ENCODE measurements at places on chromosomes 5 and 9.

- no peak for DNase-seq
Observed at GRCh38 chr9:111148052-111149017, 110.1 kb upstream of the LPAR1 start.

DNA sequence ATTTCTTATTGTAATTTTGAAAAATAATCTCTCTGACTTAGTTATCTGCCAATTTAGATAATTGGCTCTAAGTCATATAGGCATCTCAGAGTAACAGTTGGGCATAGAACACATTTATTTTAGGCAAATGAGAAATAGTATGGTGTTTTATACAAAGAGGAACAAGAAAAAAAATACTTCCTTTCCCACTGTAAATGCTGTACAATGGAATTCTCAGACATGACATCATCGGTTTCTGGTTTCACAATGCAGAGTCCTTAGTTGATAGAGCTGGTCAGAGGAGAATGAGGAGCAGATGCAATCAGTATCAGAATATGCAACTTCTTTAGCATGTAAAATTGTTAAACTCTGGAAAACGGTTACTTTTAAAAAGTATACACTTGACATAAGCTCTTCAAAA lies 49.4 kb downstream of the PLK2 start:
- no peak for DNase-seq

DNA sequence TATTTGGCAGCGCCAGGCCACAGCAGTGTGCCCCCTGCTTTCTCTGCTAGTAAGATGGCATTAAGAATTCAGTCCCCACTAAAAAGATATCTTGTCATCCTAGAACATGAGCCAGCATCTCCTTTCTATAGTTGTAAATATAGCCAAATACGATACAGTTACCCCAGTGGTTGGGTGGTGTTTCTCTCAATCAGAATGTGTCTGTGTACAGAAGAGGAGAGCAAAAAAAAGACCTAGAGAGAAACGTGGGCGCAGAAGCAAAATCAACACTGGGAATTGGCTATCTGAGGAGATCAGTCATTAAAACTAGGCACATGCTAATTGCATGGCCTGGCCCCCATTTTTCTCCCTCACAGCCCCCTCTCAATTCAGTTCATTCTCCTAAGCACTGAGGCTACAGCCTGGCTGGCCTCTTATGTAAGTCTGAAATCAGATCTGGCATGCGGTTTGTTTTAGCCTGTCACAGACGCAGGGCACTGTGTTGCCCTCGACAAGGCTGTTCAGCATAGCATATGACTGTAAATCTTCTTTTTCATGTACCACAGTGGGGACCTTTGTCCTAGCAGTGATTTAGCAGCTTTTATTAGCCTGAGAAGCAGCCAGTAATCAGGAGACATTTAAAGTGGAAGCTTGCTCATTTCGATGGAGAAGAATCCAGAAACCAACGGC lies 57.8 kb downstream of the RORB start:
- DNase-seq: no peak

GRCh38 chr9:92655896-92656536 lies 13.9 kb downstream of the IPPK start:
- no peak for DNase-seq

DNA sequence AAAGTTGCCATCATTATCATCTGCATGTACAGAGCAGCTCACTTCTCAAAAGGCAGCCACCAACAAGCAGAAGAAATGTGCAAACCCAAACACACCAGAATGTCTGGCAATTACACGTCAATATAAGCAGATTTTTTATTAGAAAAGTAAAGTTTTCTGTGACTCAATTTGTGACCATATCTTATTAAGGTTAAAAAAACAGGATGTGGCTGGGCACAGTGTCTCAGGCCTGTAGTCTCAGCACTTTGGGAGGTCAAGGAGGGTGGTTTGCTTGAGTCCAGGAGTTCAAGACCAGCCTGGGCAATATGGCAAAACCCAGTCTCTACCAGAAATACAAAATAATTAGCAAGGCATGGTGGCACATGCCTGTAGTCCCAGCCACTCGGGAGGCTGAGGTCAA lies 176.7 kb downstream of the FANCC start:
- no peak for DNase-seq

DNA sequence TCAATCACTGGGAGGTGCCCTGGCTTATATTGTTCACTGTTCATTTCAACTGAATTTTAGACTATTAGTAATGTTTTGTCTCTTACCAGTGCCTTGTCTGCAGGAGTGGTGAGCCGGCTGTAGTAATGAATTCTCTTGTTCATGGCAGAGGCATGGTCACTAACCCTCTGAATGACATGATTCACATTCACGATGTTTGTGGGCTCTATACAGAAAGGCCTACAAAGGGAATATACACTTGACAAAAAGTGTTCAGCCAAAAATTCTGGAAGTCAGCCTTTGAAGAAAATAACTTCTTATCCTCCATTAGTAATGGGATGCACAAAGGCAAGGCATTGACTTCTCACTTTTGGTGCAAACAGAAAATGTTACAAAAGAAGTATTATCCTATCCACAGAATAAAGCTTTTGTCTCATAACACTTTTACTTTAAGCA lies 39.6 kb downstream of the SLC38A9 start:
- no peak for DNase-seq

DNA sequence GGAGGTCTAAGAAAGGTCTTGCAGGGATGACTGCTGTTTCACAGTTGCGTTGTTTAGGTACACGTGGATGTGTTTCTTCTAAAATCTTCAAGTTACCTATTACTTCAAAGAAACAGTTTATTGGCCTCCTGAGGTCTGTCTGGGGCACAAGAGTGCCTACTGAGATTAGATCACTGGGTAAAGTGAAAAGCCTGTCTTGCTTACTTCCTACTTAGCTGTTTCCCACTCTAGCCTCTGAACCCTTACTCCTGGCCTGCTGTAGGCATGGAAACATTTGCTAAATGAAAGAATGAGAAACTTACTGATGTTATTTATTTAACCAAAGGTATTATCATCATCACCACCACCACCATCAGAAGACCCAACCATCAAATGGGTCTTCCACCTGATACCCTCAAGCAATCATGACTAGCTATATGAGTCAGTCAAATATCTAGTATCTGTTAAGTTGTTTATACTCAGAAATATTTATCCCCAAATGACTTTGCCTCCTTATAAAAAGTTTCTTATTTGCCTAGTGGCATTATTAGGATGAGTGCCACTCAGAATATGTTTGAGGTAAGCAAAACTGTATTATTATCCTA lies 92.5 kb downstream of the ELAVL2 start:
- no peak for DNase-seq

GRCh38 chr5:102231693-102232619 lies 64.1 kb downstream of the SLCO4C1 start:
- no peak for DNase-seq

DNA sequence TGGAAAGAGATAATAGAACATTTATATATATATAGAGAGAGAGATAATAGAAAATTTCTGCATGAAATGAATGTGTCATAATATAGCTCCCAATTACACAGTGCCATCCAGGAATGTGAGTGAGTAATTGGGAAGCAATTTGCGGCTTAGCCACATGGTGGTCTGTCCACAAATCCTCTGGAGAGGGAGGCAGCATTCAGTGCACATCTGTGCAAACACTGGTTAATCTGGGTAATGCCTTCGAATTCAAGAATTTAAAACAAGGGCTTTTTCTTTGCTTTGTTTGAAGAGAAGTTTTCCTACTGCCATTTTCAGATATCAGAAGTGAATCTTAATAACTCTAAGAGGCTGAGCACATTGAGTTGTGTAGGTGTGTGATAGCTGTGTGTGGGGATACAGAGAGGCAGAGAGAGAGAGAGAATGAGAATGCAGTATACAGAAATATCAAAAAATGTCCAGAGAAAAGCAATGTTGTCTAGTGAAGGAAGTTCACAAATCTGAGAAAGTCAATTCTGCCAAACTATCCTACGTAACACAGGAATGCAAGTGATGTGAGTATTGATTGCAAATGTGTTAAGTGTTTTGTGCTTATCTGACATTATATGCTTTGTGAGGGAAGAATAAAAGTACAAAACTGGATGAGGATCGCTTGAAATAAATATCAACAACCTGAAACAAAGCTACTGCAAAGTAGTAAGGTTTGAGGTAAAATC lies 134.6 kb downstream of the EDIL3 start:
- DNase-seq: no peak

DNA sequence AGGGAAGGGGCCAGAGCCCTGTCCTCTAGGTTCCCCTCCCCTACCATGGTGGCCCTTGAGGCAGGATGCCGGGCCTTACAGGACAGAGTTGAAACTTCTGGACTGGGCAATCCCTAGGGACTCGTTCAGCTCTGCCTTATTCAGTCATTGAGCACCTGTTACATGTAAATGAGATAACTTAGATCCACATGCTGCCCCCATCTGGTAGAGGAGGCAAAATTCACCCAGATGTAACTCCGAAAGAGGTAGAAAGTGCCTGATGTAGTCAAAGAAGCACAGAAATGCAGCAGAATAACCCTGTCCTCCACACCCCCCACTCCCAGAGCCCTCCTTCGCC lies 1.5 kb downstream of the GGTA1 start:
- DNase-seq: no peak

- no peak for DNase-seq
Observed at GRCh38 chr9:98482226-98482625, 226.5 kb downstream of the GABBR2 start.

DNA sequence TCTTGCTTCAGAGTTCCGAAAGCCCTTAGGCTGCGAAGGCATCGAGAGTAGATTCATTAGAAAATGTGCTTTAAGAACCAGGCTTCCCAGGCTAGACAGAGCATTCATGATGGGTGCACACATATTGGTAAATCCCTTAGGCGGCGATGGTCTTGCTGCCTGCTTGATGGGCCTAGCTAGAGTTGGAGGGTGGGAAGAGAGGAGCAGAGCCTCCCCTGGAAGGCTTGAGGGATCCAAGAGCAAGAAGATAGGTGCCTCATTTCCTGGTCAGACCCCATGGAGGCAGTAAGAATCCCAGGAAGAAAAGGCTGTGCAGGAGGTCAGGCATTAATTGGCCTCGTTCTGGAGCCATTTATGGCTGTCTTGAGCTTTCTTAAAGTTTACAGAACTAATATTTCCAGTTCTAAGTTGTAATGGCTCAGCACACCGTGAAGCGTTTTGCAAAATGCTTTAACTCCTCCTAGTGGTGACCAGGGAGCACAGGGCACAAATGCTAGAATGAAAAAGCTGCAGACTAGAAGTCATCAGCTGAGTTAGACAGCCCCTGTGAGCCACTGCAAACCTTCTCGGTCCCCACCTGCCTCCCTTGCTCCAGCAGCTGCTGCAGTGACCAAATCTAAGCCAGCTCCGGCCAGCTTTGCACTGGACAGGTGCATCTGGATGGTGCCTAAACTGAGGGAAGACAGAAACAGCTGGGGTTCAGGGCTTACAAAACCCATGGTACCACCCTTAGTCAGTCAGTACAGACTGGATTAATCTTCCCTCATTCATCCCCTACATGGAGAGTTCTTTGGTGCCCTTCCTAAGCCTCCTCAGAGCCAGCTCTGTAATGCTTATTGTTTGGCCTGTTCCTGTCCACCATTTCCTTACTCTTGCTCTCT lies 14.7 kb downstream of the SLC45A2 start:
- no peak for DNase-seq

GRCh38 chr9:121937240-121937639 lies 155.9 kb downstream of the TTLL11 start:
- DNase-seq: no peak

GRCh38 chr5:30040488-30041118 lies 1152.9 kb upstream of the CDH6 start:
- no peak for DNase-seq

DNA sequence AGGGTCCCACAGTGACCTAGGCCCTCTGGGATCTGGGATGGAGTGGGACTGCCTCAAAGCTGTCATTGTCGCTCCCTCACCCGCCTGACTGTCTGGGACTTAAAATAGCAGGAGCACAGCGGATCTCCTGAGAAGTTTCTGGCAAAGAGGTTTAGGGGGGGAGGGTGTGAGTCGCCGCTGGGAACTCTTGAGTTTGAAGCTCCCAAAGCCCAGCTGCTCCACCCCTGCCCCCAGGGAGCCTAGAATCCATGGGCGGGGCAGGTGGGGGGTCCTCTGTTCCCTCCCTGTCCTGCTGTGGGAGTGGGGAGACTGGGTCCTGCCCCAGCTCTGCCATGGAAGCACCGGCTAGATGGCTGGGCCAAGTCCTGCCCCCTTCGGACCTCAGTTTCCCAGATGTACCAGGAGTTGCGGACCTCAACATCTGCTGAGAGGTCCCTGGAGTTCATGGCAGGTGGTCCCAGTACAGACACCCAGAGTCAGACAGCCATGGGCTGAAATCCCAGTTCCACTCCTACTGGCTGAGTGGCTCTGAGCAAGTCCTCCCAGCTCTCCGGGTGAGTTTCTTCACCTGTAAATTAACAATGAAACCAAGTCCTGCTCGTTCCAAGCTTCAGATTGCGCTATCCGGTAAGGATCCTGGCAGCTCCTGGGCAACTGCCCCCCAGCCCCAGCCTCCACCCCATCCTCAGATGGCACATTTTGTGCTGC lies 985 bp upstream of the WDR38 start:
- DNase-seq: no peak

DNA sequence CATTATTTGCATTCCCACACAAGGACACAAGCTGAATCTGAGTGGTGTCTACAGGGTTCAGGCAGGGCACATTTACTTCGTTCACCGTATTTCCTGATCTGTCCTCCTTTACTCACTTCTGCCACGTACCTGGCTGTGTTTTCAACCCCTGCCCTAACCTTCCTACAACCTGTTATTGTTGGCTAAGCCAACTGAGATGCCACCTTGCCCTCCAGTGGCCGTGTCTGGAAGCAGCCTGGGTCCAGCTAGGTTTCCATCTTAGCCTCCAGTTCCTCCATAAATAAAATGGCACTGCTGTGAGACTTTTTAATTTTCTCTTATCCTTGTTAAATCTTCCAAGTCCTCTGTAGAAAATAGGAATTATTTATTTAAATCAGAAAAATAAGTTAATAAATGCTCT lies 64.8 kb downstream of the ATP10B start:
- DNase-seq: no peak

DNA sequence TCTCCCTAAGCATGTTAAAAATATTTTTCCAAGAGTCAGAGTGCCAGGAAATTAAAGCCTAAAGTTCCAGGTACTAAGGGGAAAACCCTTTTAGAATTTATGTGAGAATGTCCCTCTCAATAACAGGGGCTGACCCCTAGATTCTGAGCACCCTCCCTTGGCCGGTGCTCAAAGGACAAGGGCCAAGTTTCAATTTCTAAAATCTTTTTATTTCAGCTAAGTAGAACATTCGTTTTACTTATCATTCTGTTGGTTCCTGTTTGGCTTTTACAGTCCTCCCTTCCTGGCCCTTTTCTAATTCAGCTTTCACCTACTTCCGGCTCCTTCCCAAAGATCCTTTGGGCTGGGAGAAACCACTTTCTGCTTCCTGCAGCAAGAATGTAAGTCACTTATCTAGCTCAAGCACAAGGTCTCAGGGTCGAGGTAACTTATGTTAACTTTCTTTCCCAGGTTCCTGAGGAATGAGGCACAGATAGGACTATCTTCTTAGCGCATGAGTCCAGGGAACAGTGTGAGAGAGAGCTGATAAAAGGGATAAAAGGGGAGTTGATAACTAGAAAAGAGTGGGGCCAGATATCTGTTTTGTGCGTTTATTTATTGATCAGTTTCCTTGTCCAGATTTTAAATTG lies 34.6 kb upstream of the F2RL2 start:
- DNase-seq: no peak

Measured in T-helper 17 cell (primary cell).